Aorta (tissue), 5 donors: ENCODE measurements at places on chromosomes 4 and X. TPM values are rescaled to one million over a fixed set of nuclear protein-coding genes. Genes with fewer than 3 reads are reported as not detected.

DNA sequence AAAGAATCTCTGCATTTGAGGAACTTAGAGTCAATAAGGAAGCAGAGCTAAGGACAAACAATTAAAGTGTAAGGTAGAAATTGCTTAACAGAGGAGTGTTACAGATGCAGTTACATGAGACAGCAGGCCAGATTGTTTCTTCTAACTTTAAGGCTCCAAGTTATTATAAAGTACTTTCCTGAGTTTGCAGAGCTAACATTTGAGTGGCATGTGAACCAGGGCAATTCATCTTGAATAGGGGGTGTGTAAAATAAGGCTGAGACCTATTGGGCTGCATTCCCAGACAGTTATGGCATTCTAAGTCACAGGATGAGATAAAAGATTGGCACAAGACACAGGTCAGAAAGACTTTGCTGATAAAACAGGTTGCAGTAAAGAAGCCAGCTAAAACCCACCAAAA, 7.6 kb upstream of the LNX1 start:
- H3K4me1 ChIP-seq, result no peaks in the 10 kb centered on the region
- no peak overlapping the region for H3K27ac ChIP-seq
- no peaks in the 10 kb centered on the region for H3K27me3 ChIP-seq
- no peak overlapping the region for H3K4me3 ChIP-seq
- no peaks in the 10 kb centered on the region for H3K36me3 ChIP-seq

GRCh38 chr4:66539745-66540144, 869.5 kb upstream of the EPHA5 start:
- DNase-seq, result no peak
- no peak overlapping the region for H3K27ac ChIP-seq
- H3K27me3 ChIP-seq, result peaks cover 2% of the 10 kb centered on the region
- H3K4me1 ChIP-seq, result no peaks in the 10 kb centered on the region
- H3K36me3 ChIP-seq, result no peaks in the 10 kb centered on the region
- no peak overlapping the region for H3K4me3 ChIP-seq

Gene DCAF12L1
- total RNA-seq, result not detected

GRCh38 chrX:18707426-18708049, at the start of gene PPEF1:
Gene PPEF1, plus strand, starts transcription at chrX:18707645. Its CDS starts 136 bp downstream, at chrX:18707781.
- DNase-seq, result no peak
- H3K27ac ChIP-seq, result no peak within 1 kb of the TSS
- H3K4me3 ChIP-seq, result no peak within 1 kb of the TSS
- H3K4me1 ChIP-seq, result no peaks in the 10 kb centered on the region
- no peaks in the 10 kb centered on the region for H3K27me3 ChIP-seq
- no peaks in the 10 kb centered on the region for H3K36me3 ChIP-seq

- H3K27ac ChIP-seq, result no peak overlapping the region
- no peaks in the 10 kb centered on the region for H3K27me3 ChIP-seq
- no peak overlapping the region for H3K4me3 ChIP-seq
- no peaks in the 10 kb centered on the region for H3K4me1 ChIP-seq
Measured at GRCh38 chr4:83552083-83552482, 16.2 kb downstream of the GPAT3 start.

Gene KLHL34
- not detected for total RNA-seq

Gene ADH6
- total RNA-seq, result 0.84 TPM

Gene TCP11X2
- total RNA-seq, result not detected

DNA sequence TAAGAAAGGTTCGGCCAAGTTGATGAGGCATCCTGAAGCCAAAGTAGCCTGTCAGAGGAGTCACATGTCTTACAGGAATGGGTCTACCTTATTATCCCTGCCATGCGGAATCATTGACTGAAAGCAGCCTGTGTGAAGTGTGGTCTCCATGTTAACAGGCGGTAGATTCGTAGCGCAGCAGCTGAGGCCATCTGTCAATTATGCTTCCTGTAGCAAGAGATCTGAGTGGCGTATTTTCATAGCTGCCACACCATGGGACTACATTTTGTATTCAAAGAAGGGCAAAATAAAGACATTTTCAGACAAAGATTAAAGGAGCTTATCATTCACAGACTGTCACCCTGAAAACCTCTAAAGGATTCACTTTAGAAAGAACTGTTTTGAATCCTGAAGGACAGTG, 11.2 kb upstream of the MED14 start:
- H3K4me1 ChIP-seq, result no peaks in the 10 kb centered on the region
- no peak overlapping the region for H3K27ac ChIP-seq
- H3K36me3 ChIP-seq, result no peaks in the 10 kb centered on the region
- no peaks in the 10 kb centered on the region for H3K27me3 ChIP-seq

- no peaks in the 10 kb centered on the region for H3K36me3 ChIP-seq
- DNase-seq, result no peak
- no peak overlapping the region for H3K4me3 ChIP-seq
- H3K27ac ChIP-seq, result no peak overlapping the region
Measured at GRCh38 chr4:13562876-13563275, 18.6 kb upstream of the NKX3-2 start.

Gene KLKB1
- 1.2 TPM for total RNA-seq

Gene COL4A5
- total RNA-seq, result 48.0 TPM

Gene SYTL5
- not detected for total RNA-seq

Gene UBA1
- 160 TPM for total RNA-seq

GRCh38 chr4:1640190-1640589, 43.9 kb downstream of the FAM53A start:
- no peak overlapping the region for H3K4me3 ChIP-seq
- DNase-seq, result no peak
- no peaks in the 10 kb centered on the region for H3K4me1 ChIP-seq
- H3K36me3 ChIP-seq, result no peaks in the 10 kb centered on the region
- H3K27me3 ChIP-seq, result no peaks in the 10 kb centered on the region
- no peak overlapping the region for H3K27ac ChIP-seq

DNA sequence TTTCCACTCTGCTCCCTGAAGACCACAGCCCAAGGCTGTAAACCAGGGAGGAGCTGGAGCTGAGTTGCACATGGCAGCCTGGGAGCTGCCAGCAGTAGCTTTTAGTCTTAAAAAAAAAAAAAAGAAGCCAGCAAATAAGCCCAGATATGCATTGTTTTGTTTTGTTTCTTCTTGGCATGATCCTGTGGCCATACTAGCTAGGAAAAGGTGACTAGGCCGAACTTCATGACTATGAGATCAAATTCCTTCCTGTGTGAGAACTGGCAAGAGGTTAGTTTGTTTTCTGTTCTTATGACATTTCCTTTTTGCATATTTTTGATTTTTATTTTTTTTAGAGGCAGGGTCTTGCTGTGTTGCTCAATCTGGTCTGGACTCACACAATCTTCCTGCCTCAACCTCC, 323.3 kb downstream of the DCTD start:
- H3K27me3 ChIP-seq, result no peaks in the 10 kb centered on the region
- no peak overlapping the region for H3K27ac ChIP-seq
- no peak for DNase-seq
- no peak overlapping the region for H3K4me3 ChIP-seq
- H3K36me3 ChIP-seq, result no peaks in the 10 kb centered on the region
- no peaks in the 10 kb centered on the region for H3K4me1 ChIP-seq

Gene TRPC5OS
- not detected for total RNA-seq

GRCh38 chr4:179116581-179116980, 1674.3 kb upstream of the AGA start:
- no peaks in the 10 kb centered on the region for H3K4me1 ChIP-seq
- no peak overlapping the region for H3K4me3 ChIP-seq
- H3K36me3 ChIP-seq, result no peaks in the 10 kb centered on the region
- H3K27ac ChIP-seq, result no peak overlapping the region
- H3K27me3 ChIP-seq, result no peaks in the 10 kb centered on the region
- no peak for DNase-seq

- H3K36me3 ChIP-seq, result no peaks in the 10 kb centered on the region
- no peaks in the 10 kb centered on the region for H3K4me1 ChIP-seq
- DNase-seq, result no peak
- H3K27ac ChIP-seq, result no peak overlapping the region
Measured at GRCh38 chr4:81173213-81173612, 41.8 kb downstream of the PRKG2 start.

DNA sequence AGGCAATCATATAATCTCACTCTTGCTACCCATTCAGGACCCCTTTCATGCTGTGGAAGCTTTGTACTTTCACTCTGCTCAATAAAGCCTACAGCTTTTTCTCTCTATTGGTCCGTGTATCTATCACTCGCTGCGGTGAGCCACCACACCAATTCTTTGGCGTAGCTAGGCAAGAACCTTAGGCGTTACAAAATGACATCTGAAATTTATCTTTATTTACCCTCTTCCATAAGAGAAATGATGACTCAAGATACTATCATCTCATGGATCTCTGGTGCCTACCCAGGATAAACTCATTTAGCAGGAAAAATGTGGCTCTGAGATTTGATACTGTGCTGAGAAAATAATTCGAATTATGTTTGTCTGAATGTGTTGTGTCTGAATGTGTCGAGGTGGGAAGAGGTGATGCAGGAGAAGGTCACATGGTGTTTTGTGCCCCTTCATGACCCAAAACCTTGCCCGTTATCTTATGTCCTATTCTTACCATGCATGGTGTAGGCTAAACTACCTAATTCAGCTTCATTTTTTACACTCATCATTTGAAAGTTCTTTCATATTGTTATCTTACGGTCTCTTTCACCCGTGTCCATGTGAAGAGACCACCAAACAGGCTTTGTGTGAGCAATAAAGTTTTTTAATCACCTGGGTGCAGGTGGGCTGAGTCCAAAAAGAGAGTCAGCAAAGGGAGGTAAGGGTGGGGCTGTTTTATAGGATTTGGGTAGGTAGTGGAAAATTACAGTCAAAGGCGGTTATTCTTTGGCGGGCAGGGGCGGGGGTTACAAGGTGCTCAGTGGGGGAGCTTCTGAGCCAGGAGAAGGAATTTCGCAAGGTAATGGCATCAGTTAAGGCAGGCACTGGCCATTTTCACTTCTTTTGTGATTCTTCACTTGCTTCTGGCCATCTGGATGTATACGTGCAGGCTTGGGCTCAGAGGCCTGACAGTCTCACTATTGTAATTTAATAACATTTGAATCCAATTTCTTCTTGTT, 41.6 kb upstream of the GIMD1 start:
- no peaks in the 10 kb centered on the region for H3K4me1 ChIP-seq
- H3K4me3 ChIP-seq, result no peak overlapping the region
- H3K27ac ChIP-seq, result no peak overlapping the region
- H3K27me3 ChIP-seq, result no peaks in the 10 kb centered on the region
- no peaks in the 10 kb centered on the region for H3K36me3 ChIP-seq
- DNase-seq, result no peak

DNA sequence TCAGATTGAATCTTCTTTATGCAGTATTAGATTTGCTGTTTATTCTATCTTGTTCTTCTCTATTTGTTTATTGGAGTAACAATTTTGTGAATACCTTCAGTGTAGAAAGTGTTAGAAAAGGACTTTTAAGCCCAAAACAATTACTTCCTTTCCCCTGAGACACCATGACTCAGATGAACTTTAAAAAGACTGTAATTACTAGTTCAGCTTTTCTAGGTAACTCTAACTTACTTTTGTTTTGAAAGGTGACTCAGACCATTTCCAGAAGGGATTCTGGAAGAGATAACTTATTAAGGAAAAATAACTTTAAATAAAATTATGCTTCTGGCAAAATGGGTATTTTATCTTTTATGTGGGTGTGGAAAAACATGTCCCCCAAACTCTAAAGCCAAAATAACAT, 561.5 kb upstream of the PCDH10 start:
- no peak overlapping the region for H3K4me3 ChIP-seq
- no peak for DNase-seq
- no peaks in the 10 kb centered on the region for H3K4me1 ChIP-seq

DNA sequence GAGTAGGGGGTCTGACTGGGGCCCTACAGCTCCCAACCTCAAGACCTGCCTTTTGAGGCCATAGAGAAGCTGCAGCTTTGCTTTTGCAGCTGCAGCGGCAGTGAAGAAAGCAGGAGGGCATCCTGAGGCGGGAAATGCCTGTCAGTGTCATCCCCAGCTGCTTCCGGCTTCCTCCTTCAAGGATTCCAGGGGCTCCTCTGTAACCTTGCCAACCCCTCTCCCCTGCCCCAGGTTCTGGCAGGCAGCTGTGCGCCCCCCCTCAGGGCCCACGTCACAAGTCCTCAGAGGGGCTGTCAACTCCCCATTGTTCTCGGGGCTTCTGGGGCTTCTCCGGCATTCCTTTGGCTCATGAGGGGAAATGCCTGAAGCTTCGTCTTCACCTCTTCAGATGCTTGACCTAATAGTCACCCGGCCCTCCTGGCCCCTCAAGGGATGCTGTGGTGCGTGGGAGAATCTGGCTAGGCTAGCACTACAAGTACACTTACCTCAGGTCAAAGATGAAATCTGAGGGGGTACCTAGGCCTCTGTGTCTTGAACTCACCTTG, 31.9 kb downstream of the APLN start:
- no peaks in the 10 kb centered on the region for H3K27me3 ChIP-seq
- H3K4me3 ChIP-seq, result no peak overlapping the region
- no peaks in the 10 kb centered on the region for H3K36me3 ChIP-seq
- H3K4me1 ChIP-seq, result no peaks in the 10 kb centered on the region

Gene HSFX4
- not detected for total RNA-seq

- H3K36me3 ChIP-seq, result no peaks in the 10 kb centered on the region
- H3K4me3 ChIP-seq, result no peak overlapping the region
- H3K27me3 ChIP-seq, result no peaks in the 10 kb centered on the region
- H3K4me1 ChIP-seq, result no peaks in the 10 kb centered on the region
- DNase-seq, result no peak
- H3K27ac ChIP-seq, result no peak overlapping the region
Measured at GRCh38 chr4:27088491-27088890, 227.8 kb downstream of the STIM2 start.

DNA sequence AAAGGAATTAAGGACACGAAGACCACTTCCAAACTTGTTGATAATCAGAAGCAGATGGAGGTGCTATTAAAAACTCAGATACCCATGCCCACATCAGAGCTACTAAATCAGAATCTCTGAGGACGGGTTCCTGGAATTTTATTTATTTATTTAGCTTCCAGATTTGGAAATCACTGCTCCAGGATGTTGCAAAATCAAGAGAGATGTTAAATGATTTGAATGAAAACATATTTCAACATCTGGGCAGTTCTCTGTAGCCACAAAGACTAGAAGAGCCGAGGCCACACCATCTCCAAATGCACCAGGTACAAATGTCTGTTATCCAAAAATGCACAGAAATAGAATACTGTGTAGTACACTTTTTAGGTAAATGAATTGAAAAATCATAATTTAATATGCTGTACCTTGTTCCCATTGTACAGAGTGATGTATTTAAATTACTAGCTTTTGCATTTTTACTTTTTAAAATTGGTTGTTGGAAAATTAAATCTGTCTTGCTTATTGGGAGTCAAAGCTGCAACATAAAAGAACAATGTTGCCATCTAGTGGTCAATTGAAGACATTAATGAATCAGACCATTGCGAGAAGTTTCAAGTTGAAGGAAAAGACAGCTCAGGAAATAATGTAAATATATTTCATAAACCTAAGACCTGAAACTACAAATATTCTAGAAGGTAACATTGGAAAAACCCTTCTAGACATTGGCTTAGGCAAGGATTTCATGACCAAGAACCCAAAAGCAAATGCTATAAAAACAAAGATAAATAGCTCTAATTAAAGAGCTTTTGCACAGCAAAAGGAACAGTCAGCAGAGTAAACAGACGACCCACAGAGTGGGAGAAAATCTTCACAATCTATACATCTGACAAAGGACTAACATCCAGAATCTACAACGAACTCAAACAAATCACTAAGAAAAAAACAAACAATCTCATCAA, 151.3 kb upstream of the TTC29 start:
- H3K36me3 ChIP-seq, result no peaks in the 10 kb centered on the region
- no peak overlapping the region for H3K27ac ChIP-seq
- no peak overlapping the region for H3K4me3 ChIP-seq
- H3K4me1 ChIP-seq, result no peaks in the 10 kb centered on the region

Gene HSD17B13
- total RNA-seq, result 1.1 TPM
